Esophagus muscularis mucosa (tissue), 4 donors: ENCODE measurements at places on chromosomes 6 and 20. TPM values are rescaled to one million over a fixed set of nuclear protein-coding genes. Genes with fewer than 3 reads are reported as not detected.
A peak's percentile ranks its signal among the peaks of the same experiment; 100 is the strongest.

GRCh38 chr20:46214824-46215488 is 93.3 kb downstream of the CDH22 start:
- no peak overlapping the region for H3K27ac ChIP-seq
- H3K4me1 ChIP-seq = peaks cover 6% of the 10 kb centered on the region
- H3K27me3 ChIP-seq = peaks cover 68% of the 10 kb centered on the region
- no peak for DNase-seq
- H3K36me3 ChIP-seq = no peaks in the 10 kb centered on the region

The ZNF391 gene
- 2.8 TPM for total RNA-seq

The OPN5 gene
- total RNA-seq = not detected

The UBE2C gene
- 0.91 TPM for total RNA-seq

DNA sequence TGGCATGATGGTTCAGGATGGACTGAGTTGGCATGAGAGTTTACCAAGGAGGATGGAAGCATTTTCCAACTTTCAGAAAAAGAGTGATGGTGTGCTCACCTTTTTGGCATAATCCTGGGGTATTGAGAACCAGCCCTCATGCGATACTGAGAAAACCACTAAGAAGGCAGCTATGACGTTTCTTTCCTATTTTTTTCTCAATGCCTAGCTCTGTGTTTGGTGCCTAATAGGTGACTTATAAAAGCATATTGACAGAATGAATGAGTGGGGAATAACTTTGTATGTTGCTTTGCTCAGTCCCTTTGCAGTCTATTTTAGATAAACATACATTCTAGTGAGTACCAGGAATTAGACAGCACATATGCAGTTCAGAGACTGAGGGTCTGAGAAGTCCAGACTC is 816.3 kb downstream of the DHX35 start:
- H3K4me1 ChIP-seq = peaks cover 11% of the 10 kb centered on the region
- no peak for DNase-seq
- H3K27me3 ChIP-seq = no peaks in the 10 kb centered on the region
- no peak overlapping the region for H3K4me3 ChIP-seq

- H3K27me3 ChIP-seq = no peaks in the 10 kb centered on the region
- H3K27ac ChIP-seq = no peak overlapping the region
- H3K4me3 ChIP-seq = no peak overlapping the region
- H3K4me1 ChIP-seq = no peaks in the 10 kb centered on the region
- DNase-seq = no peak
- H3K36me3 ChIP-seq = no peaks in the 10 kb centered on the region
These were observed 51.3 kb downstream of the GFRA4 start for GRCh38 chr20:3611901-3612300.

GRCh38 chr6:1215884-1216487 is 95.9 kb upstream of the FOXQ1 start:
- H3K4me3 ChIP-seq = no peak overlapping the region
- H3K27me3 ChIP-seq = no peaks in the 10 kb centered on the region
- no peaks in the 10 kb centered on the region for H3K36me3 ChIP-seq
- no peaks in the 10 kb centered on the region for H3K4me1 ChIP-seq
- no peak overlapping the region for H3K27ac ChIP-seq
- DNase-seq = peak; percentile 89

The PI3 gene
- total RNA-seq = not detected
